ENCODE measurements at places on chromosomes 13 and 19.
A peak's percentile ranks its signal among the peaks of the same experiment; 100 is the strongest.

DNA sequence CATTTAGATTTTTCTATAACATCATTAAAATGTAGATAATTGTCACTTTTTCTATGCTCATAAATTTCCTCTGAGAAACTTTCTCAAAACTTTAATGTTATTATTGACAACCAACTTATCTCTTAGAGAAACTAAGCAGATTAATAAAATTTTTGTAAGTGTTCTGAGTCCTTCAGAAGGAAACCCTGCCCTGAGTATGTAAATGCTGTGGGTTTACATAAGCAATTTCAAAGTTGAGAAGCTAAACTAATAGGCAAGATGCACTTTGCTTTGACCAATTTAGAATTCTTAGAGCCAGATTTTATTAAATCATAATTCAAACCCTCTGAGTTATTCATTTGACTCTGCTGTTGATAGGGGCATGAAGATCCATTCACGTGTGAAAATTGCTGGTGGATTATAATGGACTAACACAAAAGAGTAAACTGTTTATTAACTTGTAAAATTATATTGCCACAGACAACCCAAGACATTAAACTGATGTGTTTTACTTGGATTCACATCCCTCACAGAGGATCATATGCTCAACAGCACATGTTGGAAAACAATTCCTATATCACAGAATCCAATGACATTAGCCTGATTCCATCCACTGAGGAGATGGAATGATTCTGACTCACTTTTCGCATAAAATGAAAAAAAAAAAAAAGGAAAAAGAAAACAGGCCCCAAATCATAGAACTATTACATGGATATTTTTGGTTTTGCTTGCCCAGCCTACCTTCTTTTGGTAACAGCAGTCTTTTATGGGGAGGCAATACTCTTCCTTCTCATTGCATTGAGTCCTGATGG is 453.7 kb upstream of the HTR2A start:
- no peak for DNase-seq

GRCh38 chr13:19766591-19766990 is 16.2 kb downstream of the PSPC1 start:
- no peak for DNase-seq

DNA sequence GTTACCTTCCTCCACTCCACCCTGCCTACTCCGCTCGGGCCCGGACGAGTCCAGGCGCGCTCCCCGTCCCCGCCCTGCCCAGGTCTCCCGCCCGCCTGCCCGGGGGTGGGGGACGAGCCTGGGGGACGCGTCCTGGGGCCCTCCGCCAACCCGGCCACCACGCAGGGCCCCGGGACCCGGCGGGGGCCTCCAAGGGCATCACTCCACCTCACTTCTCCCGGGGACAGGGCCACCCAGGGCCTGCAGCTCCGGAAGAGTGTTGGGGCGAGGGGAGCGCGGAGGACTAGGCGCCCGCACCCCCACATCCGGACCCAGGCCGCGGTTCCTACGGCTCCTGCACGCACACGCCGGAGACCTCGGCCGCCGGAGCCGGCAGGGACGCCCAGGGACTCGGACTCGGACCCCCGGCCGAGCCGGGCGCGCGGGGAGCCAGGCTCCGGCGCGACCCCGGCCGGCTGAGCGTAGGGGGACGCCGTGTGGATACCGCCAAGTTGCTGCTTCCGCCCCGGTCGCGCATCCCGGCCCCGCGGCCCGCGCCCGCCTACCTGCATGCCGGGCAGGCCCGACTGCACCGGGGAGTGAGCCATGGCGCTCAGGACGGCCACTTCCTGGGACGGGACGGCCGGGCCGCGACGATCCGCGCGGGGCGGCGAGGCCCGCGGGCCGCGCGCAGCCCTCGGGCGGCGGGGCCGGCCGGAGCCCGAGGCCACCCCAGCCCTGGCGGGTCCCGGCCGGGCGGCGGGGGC is 534 bp downstream of the STK24 start:
- peak; percentile 78 for DNase-seq

GRCh38 chr19:38120471-38121025 is 103.5 kb downstream of the DPF1 start:
- no peak for DNase-seq

GRCh38 chr19:11551603-11552235 is 7.3 kb downstream of the ELOF1 start:
- DNase-seq: no peak

DNA sequence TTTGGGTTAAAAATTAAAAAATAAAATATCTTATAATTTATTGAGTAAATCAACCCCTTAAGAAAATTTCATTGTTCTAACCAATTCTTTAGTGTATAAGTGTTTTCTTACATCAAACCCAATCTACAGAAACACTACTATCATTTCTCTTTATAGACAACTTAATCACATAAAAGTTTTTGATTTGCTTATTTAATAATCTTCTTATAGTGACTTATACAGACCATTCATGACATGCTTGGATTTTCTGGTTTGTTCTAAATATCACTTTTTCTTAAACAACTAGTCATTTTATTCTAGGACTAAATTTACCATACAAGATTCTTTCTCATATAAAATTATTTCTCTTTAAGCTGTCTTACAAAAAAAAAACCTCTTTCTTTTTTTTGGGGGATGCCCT is 27.3 kb upstream of the ZSCAN5A start:
- no peak for DNase-seq

- no peak for DNase-seq
Observed at GRCh38 chr13:63025741-63026140, 1610.1 kb upstream of the PCDH20 start.

- no peak for DNase-seq
Observed at GRCh38 chr13:19661561-19661960, 28.1 kb downstream of the MPHOSPH8 start.

- DNase-seq: no peak
Observed at GRCh38 chr13:112803422-112803821, 113.6 kb downstream of the ATP11A start.

DNA sequence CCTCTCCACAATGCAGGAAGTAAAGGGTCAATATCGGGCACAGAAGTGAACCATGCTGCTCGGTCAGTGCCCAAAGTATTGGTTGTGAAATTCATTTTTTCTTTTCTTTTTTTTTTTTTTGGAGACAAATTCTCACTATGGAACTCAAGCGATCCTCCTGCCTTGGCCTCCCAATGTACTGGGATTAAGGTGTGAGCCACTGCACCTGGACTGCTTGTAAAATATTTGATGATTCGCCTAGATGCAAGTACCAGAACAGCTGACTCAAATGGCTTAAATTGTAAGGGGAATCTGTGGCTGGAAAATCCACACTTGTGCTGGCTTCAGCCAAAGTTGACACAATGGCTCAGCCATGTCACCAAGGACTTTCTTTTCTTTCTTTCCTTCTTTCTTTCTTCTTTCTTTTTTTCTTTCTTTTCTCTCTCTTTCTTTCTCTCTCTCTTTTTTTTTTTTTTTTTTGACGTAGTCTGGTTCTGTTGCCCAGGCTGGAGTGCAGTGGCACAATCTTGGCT is 43.7 kb downstream of the NUMBL start:
- no peak for DNase-seq

- DNase-seq: peak; percentile 31
Observed at GRCh38 chr19:58511353-58512208, at the start of gene SLC27A5. TSS of gene SLC27A5 (minus strand) at chr19:58511992. CDS start at chr19:58511955, 37 bp downstream.

GRCh38 chr13:44601586-44601985 is 25.5 kb upstream of the TSC22D1 start:
- DNase-seq: no peak

DNA sequence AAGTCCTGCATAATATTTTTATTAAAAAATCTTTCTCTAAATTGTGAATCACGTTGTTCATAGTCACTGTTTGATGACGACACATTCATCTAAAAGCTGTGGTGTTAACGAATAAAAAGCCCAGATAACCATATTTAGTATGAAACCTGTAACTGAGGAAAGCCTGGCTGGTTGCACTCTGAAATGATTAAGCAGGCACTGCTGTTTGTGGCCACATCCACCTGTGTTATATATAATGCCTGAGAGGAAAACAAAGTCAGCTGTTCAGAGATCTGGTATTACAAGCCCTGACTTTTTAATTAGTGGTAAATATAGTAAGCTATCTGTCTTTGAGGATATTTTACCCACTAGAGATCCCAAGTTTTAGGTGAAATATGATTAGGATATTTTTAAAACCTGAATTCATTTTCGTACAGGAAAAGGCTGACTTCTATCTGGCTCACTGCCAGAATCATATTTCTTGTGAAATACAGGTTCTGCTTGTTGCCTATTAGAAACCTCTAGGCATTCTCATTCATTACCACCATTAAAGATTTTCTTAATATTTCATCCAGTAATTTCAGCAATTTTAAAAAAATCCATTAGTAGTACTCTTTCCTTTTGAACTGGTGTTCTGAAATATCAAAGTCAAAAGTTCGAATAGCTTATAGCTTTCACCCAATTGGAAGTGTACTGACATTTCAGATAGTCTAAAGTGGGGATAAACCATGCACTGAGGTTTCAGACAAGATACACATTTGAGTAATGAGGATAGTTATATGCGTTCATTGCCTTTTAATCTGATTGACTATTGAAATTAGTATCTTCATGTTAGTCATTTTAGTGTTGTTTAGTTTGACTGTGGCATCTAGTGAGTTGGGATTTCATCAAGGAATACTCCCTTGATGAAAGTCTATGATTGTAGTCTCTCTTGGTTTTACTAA is 79.7 kb downstream of the LMO7 start:
- no peak for DNase-seq

DNA sequence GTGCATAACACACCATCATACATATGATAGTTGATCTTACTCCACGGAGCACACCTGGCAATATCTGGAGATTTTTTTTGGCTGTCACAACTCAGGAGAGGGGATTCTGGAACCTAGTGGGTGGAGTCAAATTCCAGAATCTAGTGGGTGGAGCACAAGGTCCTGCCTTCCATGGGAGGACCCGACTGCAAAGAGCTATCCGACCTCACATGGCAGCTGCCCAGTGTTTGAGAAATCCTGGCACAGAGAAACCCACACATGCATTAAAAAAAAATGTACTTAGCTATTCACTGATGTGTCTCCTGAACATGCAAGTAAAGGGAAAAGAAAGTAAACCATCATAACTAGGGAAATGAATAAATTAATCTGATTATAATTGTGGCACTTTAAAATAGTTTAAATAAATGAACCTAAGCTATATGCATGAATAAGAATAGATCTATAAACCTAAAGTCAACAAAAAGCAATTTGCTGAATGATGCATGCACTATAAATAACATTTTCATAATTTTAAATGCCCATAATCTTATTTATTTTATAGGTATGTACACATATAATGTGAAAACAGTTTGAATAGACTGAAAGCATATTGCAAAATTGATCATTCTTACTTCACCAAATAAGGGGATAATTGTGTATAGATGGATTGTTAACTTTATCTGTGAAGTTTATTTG is 300.3 kb downstream of the MYO16 start:
- DNase-seq: no peak

DNA sequence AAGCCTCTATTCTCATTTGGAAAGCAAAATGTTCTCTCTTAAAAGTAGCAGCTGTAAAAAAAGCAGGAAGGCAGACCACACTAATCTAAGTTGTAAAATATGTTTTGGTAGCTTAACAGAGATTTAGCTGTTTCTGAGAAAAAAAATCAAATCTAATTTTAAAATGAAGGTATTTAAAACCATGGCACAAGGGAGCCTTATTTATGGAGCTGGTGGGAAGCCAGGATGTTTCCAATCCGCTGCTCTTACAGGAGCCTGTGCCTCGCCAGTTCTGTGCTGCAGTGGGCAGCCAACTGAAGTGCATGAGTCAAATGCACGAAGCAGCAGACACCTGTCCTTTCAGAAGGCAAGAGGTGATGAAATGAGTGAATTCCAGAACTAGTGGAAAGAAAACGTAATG is 28.2 kb downstream of the GPC6 start:
- DNase-seq: no peak

- no peak for DNase-seq
Observed at GRCh38 chr13:105894697-105895096, 640.8 kb downstream of the EFNB2 start.

DNA sequence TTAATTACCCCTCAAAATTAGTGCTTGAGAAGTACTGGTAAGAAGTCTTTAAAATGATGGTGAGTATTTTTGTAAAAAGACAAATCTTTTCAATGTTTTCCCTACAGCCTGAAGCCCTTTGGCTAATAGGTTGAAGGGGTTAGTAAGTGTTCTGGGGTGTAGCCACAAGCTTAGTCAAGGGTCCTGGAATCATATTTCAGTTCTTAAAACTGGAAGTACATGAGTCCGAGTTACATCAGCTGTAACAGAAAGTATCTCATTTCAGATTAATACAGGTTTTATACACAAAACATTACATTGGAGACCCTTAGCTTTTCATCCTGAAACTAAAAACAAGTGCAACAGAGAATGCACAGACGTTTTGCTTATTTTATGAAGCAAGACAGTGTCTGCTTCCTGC is 52.7 kb upstream of the TEX29 start:
- DNase-seq: no peak

GRCh38 chr13:32790731-32791130 is 204.5 kb downstream of the PDS5B start:
- DNase-seq: no peak

DNA sequence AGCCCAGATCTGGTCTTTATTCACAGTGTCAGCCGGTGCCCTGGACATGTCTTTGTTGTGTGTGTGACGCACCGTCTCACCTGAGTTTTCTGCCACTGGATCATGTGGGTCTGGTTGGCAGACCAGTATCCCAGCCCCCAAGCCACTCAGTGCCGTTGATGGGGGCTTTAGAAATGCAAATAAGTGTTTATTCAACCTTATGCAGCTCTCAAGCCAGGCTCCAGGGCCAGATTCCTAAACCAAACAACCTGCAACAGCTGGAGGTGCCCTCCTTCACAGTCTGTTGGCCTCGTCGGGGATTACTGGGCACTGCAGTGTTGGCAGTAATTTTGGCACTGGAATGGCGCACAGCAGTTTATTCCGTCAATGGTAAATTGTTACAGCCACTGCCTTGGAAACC is 21.6 kb downstream of the FAM124A start:
- no peak for DNase-seq

DNA sequence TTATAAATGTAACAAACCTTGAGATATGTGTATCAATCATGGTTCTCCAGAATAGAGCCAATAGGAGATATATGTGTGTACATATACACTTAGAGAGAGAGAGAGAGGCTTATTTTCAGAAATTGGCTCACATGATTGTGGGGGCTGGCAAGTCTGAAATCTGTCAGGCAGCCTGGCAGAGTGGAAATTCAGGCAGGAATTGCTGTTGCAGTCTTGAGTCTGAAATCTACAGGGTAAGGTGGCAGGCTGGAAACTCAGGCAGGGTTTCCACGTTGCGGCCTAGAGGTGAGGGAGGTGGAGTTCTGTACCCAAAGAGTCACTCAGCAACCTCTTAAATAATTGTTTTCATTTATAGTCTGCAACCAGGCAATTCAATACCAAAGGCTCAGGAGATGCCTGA is 218.4 kb downstream of the B3GLCT start:
- no peak for DNase-seq

All from activated naive CD8-positive, alpha-beta T cell treated with anti-CD3 and anti-CD28 coated beads, Interleukin-2, amount 10 ng/mL, durations not matched to agents 7 days and 5 days (primary cell).